Natural killer cell (primary cell): ENCODE measurements at places on chromosomes 7 and 10.
A peak's percentile ranks its signal among the peaks of the same experiment; 100 is the strongest.

GRCh38 chr10:109976681-109977080, 31.1 kb upstream of the ADD3 start:
- DNase-seq, result no peak

GRCh38 chr7:27160145-27160545, 3.7 kb upstream of the HOXA7 start:
- DNase-seq, result peak; percentile 28

DNA sequence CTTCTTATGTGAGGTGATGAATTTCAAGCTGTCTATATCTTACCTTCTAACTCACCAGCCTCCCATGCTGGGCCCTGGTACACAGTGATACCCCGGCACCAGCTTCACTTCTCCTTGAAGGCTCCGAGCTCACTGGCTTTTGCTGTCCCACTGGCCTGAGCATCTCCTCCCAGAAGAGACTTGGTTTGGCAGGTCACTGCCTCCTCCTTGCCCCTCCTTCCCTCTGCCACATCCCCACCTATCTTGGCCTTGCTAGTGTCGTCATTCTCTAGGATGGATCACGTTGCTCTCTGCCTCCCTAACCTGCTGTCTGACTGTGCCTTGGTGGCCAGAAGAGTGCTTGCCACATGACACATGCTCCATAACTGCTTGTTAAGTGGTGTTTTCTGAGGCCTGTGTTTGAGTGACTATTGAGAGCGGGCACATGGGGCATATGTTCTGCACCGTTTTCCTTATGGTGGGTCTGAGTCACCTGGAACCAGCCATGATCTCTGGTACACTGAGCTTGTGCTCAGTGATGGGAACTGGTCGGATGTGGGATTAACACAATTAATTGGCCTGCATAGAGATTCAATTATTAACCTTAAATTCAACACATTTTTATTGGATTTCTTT, 86.5 kb downstream of the TMEM178B start:
- DNase-seq, result no peak

DNA sequence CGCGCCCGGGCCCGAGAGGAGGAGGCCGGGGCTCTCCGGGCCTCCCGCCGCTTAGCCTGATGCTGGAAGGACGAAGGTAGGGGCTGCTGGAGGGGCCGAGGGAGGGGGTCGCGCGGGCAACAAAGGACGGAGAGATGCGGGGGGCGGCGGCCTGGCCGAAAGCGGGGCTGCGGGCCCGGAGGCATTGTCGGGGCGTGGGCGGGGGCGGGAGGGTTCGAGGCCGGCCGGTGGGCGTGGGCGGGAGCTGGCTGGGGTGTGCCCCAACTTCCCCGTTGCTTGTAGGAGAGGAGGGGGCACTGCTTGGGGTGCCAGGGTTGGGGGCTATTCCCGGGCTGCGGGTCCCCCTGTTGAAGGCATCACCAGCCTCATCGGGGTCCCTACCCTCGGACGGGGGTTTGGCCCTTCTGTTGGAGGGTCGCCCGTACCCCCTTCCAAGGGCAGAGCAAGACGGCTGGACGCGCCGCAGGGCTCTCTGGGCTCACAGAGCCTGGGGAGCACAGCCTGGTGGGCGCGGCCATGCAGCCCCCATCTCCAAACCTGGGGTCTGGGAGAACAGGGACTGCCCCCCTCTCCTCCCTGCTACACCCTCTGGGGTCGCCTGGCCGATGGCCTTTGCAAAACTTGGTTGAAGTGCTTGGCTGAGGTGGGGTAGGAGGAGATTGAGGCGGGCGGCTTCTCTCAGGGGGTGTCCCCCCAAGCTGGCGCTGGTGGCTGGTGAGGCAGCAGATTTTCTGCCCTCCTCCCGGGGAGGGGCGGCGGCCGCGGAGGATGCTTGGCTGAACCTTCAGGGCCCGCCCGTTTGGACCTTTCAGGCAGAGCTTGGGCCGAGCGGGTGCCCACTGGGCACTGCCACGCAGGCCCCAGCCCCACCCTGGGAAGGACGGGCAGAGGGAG, 699 bp downstream of the CLIP2 start:
- DNase-seq, result peak; percentile 59

DNA sequence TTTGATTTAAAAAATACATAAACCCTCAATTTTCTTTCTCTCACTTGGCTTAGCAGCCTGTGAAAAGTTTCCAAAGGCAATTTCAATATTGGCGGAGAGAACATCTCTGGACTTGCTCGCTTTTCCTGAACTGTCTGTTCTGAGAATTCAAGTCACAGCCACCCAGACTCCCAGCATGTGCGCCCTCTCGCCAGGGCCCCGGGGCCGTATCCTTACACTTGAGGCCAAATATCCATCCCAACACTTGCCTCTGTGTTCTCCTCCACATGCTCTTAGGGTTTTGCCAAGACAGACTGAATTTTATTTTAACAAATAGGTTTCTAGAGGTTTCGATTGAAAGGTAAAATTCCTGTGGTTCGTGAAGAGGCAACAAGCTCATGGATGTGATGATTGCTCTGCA, 111.5 kb upstream of the GPR26 start:
- no peak for DNase-seq

DNA sequence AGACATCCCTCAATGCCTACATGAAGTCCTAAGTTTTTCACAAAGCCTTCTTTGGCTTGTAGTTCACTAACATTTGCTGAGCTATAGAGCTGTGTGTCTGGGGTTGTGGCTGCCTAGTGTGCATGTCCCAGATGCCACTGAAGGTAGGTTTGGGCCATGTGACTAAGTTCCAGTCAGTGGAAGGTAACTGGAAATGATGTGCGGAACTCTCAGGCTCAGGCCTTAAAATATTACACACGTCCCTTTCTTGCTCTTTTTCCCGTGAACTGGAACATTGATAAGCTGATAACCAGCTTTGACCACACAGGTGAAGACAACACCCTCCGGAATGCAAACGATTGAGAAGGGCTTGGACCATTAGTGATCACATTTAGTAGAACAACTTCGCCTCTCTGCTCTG, 358.1 kb downstream of the GATA3 start:
- no peak for DNase-seq

GRCh38 chr10:2929480-2930258, 137.7 kb upstream of the PFKP start:
- no peak for DNase-seq

DNA sequence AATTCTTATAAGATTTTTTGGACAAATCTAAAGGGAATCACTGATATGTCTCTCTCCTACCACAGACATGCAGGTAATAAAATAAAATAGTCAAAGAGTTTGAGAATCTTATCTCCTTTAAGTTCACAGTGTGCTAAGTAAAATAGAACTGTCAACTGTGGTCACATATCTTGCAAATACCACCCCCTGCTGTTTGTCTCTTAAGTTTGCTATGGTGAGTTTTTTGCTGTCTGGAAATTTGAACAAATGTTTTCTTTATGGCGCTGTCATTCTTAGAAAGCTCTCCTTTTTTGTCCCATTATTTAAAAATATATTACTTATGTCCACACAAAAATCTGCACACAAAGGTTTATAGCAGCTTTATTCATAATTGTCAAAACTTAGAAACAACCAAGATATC, 19.6 kb downstream of the GIMAP5 start:
- DNase-seq, result no peak
